ENCODE measurements at places on chromosomes 11 and 22.
A peak's percentile ranks its signal among the peaks of the same experiment; 100 is the strongest.

DNA sequence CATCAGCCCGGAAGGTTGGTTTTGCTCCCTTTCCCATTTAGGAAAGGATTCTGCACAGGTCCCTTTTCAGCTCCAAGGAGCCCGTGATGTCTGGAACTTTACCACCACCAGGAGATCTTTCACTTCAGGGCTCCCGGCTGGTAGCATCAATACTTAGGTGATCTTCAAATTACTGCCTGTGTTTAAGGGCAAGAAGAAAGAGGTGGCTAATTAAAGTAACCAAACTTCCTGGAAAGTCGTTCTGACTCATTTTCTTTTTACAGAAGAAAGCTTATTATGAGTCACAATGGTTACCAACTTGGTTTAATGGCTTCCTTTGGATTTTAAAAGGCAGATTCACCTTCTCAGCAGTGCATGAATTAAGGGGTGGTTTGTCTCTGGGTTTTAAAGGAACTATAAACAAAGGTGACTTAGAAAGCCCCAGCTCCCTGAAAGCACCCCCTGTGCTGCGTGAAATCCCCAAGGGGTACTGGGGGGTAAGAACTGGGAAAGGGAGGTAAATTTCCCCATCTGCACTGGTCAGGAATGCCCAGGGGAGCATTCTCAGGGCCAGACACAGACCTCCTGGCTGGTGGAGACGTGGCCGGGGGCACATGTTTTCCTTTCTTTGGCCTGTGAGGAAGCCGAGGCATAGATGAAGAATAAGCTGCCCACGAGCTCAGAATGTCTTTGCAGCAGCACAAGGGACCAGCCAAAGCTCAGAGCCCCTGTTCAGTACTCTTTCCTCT is 8.8 kb downstream of the POU2F3 start:
- no peak for DNase-seq

- peak; percentile 18 for DNase-seq
Measured at GRCh38 chr11:84714316-84714780, 912.8 kb downstream of the DLG2 start.

DNA sequence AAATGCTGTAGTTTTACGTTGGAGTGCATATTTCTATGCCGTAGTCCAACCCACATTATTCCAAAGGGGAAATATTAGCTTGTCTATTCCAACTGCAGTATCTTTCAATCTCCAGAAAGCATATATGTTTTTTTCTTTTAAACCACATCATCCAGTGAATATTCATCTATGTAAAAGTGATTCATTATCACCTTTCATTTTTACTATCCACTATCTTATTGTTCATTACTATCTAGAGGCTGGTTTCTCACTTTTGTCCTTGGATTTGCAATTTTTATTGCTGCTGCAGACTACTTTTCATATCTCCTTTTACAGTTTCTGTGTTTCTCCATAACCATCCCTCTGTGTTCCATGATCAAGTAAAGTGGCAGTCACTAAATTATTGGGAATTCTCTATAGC is 1097.2 kb upstream of the TENM4 start:
- no peak for DNase-seq

DNA sequence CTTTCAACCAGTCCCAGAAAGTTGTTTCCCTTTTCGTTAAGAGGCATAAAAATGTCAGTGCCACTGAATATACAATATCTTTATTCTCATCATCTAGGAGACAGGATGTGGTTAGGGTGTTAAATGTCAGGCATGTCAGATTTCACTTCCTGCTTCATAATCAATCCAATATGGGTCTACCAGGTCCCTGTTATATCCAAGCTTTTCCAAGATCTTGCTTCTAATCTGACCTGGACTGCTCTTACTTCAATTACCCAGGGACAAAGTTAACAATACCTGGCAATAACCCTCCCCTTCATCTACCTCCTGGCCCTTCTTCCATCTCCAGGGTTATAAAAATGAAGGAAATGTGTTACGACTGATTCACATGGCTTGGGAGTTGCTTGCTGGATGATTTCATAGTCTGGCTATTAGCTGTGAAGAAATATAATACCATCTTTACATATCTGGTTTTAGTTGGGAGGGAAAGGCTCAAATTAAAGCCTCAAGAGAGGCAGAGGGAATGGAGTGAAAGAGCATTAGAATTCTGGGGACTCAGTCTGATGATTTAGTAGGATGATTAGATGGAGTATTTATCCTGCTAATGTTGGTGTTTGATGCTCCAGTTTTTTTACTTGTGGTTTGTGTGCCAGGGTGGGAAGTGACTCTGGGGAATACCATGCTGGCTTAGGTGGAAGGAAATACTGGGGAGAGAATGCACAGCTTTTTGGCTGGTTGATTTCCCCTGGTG is 534.3 kb downstream of the ETS1 start:
- no peak for DNase-seq

- no peak for DNase-seq
Measured at GRCh38 chr11:27552341-27552740, 45.8 kb upstream of the LIN7C start.

GRCh38 chr11:60348116-60348515 is 21.1 kb downstream of the MS4A6E start:
- no peak for DNase-seq

- DNase-seq = peak; percentile 97
Measured at GRCh38 chr11:119990309-119991021, 147.4 kb downstream of the TRIM29 start.

GRCh38 chr22:47697861-47698260 is 935.4 kb downstream of the TBC1D22A start:
- DNase-seq = no peak

GRCh38 chr22:43969021-43969878 is 14.0 kb downstream of the SAMM50 start:
- DNase-seq = no peak

DNA sequence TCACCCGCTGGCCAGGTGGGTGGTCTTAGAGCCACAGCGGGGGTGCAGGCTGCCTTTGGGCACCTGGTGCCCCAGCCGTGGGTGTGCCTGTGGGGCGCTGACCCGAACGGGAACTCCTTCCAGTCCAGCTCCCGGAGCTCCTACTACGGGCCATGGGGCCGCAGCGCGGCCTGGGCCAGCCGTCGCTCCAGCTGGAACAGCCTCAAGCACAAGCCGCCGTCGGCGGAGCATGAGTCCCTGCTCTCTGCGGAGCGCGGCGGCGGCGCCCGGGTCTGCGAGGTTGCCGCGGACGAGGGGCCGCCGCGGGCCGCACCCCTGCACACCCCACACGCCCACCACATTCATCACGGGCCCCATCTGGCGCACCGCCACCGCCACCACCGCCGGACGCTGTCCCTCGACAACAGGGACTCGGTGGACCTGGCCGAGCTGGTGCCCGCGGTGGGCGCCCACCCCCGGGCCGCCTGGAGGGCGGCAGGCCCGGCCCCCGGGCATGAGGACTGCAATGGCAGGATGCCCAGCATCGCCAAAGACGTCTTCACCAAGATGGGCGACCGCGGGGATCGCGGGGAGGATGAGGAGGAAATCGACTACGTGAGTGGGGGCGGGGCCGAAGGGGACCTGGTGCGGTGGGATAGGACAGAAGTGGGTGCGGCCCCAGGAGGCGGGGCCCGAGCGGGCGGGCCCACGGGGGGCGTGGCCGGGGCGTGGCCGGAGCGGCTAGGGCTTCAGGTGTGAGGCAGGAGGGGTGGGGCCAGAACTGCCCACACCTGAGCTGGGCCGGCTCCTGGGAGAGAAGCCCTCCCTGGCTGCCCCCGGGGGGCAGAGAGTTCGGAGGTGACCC is 91.5 kb downstream of the CACNA1I start:
- DNase-seq = no peak

DNA sequence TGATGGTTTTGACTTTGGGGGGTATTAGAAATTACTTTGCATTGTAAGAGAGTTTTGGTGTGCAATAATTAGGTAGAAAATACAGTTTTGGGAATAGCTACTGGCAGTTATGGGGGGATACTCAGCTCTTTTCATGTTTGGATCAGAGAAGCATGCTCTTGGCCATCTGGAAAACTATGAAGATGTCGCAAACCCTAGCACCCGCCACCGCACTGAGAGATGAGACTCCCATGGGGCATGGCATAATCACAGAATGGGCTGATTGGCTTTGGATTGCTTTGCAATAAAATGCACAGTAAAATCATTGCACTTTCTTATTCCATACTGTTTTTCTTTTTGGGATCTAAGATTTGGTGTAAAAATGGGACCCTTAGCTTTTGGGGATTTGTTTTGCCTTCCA is 43.5 kb upstream of the SLC5A12 start:
- no peak for DNase-seq

DNA sequence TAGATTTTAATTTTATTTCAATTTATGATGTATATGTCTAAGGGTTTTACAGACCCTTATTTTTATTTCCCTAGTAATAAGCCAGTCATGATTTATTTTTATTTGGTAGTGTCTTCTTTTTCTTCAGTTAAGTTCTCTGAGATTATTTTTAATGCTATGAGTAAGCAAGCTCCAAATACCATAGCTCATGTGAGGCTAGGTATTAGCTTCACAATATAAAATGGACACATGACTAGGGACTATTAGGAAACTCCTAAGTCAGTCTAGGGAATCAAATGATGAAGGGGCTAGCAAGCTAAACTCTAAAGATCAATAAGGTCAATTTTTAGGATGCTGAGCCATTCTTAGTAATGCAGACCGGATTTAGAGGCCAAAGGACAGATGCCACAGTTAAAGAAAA is 45.9 kb downstream of the CKAP5 start:
- no peak for DNase-seq

- DNase-seq = no peak
Measured at GRCh38 chr11:130323452-130324450, 9.0 kb upstream of the ZBTB44 start.

DNA sequence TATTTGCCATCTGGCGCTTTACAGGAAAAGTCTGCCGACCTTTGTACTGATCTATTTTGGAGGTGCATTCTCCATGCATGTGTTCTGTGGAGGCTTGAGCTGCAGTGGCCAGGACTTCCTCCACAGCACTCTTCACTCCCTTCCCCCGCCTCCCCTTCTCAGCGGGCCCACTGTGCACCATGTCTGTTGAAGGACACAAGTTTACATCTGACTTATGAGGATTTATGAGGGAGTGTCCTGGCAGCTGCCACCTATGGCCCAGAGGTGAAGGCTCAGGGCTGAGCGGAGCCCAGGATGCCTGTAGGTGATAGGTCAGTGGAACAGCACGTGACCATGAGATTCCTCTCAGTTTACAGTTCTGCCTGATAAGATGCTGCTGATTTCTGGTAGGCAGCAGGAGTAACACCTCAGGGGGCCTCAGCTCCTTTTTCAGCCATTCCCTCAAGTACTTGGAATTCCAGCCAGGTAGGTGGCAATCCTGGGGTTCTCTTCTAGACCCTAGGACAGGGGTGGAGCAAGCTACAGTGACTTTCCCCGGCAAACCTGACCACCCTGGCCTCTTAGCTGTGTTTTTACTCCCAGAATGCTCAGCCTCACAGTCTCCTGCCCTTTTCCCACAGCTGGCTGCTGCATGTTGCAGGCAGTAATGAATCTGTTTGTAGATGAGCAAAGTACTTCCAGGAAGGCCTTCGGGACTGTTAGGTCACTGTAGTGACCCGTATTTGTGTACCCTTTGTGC is 59.9 kb downstream of the PPFIBP2 start:
- DNase-seq = no peak

DNA sequence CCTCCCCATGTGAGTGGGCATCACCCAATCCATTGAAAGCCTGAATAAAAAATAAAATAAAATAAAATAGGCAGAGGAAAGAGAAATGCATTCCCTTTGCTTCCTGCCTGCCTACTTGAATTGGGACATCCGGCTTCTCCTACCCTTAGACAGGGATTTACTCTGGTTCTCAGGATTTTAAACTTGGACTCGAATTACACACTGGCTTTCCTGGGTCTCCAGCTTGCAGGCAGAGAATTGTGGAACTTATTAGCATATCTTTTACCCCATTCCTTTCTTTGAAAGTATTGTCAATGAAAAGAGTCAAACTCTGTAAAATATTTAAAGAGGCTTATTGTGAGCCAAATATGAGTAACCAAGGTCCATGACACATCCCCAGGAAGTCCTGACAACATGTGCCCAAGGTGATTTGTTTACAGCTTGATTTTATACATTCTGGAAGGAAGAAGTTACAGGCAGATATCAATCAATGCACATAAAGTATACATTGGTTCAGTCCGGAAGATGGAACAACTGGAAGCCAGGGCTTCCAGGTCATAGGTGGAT is 78.4 kb upstream of the CCDC90B start:
- DNase-seq = no peak

- peak; percentile 97 for DNase-seq
Measured at GRCh38 chr11:503179-503981, 3.7 kb downstream of the RNH1 start.

DNA sequence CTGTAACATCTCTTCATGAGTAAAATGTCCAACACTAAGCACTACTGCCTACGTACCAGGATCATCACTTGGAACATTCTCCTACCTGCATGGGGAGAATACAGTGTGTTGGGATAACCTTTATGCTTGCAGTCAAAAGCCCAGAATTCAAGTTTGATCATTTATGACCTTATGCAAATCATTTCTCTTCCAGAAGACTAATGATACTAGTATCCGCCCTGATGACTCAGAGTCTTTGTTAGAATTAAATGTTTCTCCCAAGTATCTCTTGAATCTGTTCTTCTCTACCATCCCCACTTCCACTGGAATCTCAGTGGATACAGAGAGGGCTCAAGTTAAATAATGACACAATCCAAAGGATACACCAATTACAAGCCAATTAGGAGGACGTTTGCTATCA is 12.4 kb downstream of the MAJIN start:
- no peak for DNase-seq

DNA sequence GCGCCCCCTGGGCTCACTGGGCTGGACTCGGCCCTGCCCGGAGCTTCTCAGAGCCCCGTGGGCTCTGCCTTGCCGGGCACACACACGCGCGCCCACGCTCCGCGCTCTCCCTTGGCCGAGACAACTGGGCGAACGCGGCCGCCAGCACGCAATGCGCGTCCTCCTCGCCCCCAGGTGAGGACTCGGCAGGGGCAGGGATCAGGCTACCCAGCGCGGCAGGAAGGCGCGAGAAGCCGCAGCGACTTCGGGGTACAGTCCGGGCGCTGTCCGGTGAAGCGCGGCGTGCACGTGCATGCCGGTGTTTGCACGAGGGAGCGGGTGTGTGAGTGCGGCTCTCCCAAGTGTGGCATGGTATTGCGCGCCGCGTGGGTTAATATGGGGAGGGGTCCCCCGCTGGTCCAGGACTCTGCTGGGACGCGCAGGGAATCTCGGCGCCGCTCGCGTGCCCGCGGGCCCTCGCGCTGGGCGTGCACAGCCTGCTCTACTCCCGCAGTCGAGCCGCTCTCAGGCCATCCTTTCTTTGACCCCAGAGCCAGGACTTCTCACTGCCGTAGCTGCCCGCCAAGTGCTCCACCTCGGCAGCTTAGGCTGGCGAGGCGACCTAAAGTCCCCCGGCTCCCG is 5.4 kb downstream of the WNT7B start:
- no peak for DNase-seq

DNA sequence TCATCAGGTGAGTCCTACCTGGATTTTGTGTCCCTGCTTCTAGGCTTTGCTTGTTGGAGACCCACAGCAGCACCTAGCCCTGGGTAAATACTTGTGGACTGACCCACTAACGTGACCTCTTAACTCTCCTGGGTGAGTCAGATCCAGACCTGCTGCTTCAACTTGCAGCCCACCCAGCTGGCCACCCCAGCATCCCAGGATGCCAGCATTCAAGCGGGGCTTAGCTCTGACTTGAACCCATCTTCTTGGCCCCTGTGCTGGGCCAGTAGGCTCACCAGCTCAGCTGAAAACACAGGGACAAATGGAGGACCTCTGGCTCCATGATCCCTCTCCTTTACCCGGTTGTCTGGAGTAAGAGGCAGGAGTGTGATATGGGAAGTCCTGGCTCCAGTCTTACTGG is 33.5 kb downstream of the PARVG start:
- DNase-seq = no peak
